CD4-positive, alpha-beta T cell treated with Interleukin-17A for 4 hours (primary cell): ENCODE measurements at places on chromosomes 1 and 21.

DNA sequence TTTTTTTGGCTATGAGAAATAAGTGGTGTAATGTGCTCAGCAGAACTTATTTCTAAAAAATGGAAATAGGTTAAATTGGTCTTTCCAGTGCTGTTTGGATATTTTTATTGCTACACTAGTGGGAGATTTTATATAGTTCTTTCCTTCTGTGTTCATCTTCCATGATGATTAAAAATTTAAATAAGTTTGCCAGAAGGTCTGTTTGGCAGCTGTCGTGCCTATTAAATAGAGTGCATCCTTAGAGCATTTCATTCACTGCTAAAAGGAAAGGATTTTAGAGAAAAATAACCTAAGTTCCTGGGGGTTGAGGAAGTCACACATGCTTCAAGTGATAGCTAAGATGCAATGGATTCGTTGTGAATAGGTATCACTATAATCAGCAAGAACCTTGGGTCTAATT is 29.7 kb upstream of the RAVER2 start:
- no peak for DNase-seq

- DNase-seq = peak; percentile 8
These were observed 58.9 kb upstream of the CTTNBP2NL start for GRCh38 chr1:112337028-112337531.

DNA sequence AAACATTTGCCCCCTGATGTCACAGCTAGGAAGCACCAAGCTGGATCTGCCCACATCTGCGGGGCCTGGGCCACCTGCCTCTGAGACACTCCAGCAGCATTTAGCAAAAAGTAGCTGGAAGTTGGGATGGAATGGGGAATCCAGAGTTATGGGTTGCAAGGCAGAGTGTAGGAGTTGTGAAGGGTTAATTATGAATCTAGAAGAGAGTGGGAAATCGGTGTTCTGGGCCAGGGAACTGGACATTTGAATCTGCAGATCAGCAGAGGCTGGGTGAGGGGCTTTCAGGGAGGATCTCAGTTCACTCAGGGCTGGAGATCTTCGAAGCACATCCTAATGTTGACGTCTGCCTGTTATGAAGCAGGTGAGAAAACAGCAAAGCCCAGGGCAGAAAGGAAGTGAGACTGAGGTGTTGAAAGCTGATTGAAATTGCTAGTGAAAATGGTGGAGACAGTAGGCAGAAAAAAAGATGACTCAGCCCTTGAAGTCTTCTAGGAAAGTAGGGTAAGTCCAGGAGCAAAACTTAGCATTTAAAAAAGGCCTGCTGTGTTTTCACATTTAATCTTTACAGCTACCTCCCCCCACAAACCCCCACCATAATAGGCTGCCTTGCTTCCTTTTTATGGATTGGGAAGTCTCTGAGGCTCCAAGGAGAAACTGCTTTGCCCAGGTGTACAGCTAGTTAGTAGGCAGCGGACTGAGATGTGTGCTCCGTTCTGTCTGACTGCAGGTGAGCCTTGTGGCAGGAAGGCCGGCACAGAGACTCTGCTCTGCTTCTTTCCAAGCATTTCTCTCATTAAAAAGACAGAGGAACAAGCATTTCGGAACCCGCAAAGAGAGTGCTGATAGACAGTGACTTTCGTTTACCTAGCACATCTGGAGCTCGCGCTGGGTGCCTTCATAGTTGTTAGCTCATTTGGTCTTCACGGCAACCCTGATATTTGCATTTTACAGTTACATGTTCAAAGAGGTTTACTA is 7.2 kb downstream of the VANGL1 start:
- no peak for DNase-seq

- no peak for DNase-seq
These were observed 182.0 kb downstream of the DUSP10 start for GRCh38 chr1:221559911-221560310.

GRCh38 chr1:167916766-167917511 is 3.0 kb upstream of the ADCY10 start:
- DNase-seq = no peak

GRCh38 chr1:3323021-3323795 is 131.3 kb upstream of the ARHGEF16 start:
- DNase-seq = no peak

GRCh38 chr1:108962681-108963051 is 618 bp downstream of the CLCC1 start:
- peak; percentile 52 for DNase-seq

GRCh38 chr21:26813426-26813998 is 31.7 kb downstream of the ADAMTS1 start:
- DNase-seq = no peak

- DNase-seq = no peak
These were observed 15.6 kb downstream of the LRRC8D start for GRCh38 chr1:89836252-89837035.
